ENCODE measurements at places on chromosomes 1 and 21. TPM values are rescaled to one million over a fixed set of nuclear protein-coding genes. Genes with fewer than 3 reads are reported as not detected.

DNA sequence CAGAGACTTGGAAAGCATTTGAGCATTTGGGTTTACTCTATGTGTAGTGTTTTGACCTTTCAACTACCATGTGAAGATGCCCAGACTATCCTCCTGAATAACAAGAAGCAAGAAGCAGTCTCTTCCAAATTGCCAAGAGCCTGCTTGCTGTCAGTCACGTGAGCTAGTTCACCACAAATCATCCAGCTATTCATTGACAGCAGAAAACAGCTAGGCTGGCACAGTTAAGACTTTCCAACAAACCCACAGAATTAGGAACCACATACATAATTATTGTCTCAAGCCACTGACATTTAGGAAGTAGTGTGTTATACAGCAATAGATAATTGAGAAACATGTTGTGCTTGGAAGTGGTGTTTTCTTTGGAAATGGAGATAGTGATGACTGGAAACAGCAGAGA is 1652.0 kb downstream of the NCAM2 start:
- DNase-seq, result no peak

- no peak for DNase-seq
Observed at GRCh38 chr1:163866564-163866963, 544.8 kb downstream of the NUF2 start.

DNA sequence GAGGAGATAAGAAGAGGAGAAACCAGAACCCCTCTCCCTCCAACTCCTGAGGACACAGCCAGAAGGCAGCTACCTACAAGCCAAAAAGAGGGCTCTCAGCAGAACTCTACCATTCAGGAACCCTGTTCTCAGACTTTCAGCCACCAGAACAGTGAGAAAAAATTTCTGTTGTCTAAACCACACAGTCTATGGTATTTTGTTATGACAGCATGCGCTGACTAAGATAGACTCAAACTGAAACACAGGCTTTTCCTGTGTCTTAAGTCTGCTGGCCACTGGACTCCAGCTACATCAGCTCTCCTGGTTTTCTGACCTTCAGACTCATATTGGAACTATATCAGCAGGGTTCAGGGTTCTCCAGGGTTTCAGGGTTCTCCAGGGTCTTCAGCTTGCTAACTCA is 126.5 kb upstream of the TNFSF4 start:
- DNase-seq, result no peak

GRCh38 chr1:74689621-74690363 is 16.2 kb upstream of the ERICH3 start:
- DNase-seq, result peak; percentile 53

- no peak for DNase-seq
Observed at GRCh38 chr1:160829766-160830165, 32.9 kb downstream of the CD244 start.

GRCh38 chr1:119347858-119348257 is 20.7 kb upstream of the HAO2 start:
- no peak for DNase-seq

- DNase-seq, result no peak
Observed at GRCh38 chr1:175733722-175734121, 9.7 kb downstream of the TNR start.

DNA sequence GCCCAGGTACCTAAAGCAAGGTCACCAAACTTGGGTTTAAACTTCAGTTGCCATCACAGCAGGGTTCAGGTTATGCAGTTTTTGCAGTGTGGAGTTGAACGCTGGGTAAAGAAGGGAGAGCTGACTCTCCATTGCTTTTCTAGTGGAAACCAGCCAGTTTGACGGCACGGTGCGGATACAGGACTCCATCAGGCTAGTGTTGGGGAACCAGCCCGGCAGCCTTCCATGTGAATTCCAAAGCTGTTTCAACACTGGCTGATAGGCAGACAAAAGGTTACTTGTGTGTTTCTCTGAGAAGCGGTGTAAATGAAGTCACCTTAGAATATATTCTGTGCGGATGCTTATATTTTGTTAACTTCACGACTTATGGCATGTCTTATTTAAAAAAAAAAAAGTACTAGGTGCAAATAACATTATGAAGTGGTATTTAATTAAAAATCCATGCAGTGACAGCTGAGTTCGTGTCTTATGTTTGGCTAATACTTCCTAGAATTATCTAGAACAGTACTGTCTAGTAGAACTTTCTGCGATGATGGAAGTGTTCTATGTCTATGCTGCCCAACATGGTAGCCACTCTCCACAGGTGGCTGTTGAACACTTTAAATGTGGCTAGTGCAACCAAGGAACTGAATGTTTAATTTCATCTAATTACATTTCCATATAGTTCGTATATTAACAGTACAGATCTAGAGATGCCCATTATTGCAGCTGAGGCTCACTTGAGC is 29.9 kb upstream of the RCAN3 start:
- no peak for DNase-seq

FASLG gene
- polyA plus RNA-seq, result 0.21 TPM

NMNAT2 gene
- 3.5 TPM for polyA plus RNA-seq

TIE1 gene
- 50.4 TPM for polyA plus RNA-seq

Measured in right renal pelvis (tissue), 4 donors.